Right cardiac atrium (tissue), 5 donors: ENCODE measurements at places on chromosomes 12 and 14. TPM values are rescaled to one million over a fixed set of nuclear protein-coding genes. Genes with fewer than 3 reads are reported as not detected.

- DNase-seq: no peak
These were observed 13.9 kb downstream of the PNMA1 start for GRCh38 chr14:73700325-73700724.

The RERGL gene
- 7.6 TPM for polyA plus RNA-seq

The AP5M1 gene
- polyA plus RNA-seq: 16.0 TPM

DNA sequence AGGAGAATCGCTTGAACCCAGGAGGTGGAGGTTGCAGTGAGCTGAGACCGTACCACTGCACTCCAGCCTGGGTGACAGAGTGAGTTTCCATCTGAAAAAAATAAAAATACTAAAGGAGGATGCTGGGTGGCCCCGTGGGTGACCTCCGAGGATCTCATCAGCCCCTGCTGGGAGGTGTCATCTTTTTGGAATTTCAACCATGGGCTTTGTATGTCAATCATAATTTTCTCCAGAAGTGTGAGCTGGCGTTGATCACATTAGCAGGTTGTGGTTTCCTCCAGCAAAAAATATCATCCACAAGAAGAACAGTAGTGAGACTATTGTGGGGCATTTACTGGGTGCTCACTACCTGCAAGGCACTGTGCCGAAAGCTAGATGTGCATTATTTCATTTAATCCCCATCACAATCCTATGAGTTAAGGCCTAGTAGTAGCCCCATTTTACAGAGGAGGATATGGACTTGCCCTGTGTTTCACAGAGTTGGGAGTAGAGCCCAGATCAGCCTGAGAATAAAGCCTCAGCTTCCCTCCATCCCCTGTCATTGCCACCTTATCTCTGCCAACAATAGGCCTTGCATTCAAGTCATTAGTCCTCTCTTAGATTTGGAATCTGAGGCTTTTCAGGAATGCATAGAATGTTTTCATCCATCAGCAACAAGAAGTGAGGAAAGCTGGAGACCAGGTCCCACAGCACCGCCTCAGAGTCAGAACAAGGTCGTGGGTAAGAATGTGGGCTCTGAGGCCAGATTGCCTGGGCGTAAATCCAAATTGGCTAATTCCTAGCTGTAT, 39.8 kb downstream of the SVOP start:
- DNase-seq: peak; percentile 57

DNA sequence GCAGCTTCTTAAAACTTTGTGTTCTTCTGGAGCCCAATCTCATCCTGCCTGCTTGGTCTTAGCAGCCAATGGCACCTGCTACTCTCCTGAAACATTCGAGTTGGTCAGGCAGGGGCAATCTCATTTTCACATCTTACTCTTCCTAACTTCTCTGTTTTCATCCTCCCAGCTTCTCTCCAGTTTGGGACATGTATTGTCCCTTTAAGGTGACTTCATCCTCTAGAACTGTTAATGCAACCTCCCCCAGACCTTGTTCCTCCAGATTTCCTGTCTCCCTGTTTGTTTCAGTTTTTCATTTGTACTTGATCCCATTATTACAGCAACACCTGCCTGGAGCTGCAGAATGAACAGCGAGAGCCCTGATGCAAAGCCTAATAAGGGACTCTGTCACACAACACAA, 31.3 kb downstream of the SERPINA11 start:
- no peak for DNase-seq

DNA sequence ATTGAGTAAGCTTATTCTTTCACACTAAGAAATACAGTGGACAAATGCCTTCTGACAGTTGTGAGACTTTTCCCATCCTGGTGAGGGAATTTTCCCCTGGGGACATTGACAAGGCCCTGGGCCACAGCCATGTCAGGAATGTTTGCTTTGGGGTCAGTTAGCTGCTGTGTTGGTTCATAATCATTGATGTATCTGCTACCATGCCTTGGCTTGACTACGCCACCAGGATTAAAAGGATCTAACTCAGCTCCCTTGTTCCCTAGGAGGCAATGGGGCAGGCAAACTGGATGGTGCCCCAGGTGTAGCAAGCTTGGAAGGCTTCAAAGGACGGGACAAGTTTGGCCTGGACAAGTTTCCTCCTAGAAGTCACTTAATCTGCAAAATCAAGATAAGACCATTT, 3.1 kb upstream of the CCDC88C start:
- DNase-seq: no peak

DNA sequence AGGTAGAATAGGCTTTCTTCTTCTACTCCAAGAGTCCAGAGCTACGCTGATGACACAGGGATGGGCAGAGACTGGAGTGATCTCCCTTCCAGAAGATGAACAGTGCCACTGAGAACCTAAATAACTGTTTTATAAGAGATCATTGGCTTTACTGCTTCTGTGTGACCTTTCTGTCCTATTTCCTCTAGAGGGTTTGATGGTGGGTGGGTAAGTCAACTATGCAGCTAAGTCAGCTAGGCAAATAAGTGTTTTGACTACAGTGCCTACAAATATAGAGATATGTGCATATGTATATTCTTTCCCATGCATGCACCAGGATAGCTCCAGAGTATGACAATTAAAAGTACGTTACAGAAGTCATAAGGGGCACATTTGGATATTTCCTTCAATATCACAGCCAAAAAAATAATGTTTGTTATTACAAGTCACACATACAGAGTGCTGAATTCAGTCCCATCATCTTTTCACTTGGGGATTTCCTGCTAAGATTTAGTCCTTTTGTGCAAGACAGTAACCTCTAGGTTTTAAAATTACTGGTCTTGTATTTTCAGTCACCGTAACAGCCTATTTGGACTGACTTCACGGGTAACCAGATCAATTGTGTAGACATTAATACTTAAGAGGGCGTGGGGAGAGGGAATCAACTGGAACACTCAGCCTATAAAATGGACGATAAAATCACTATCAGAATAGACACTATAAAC, 412.6 kb upstream of the SOX5 start:
- DNase-seq: no peak

GRCh38 chr14:68245146-68246073, 425.8 kb downstream of the RAD51B start:
- DNase-seq: peak; percentile 38

GRCh38 chr14:35826952-35827416, 846 bp downstream of the BRMS1L start:
- DNase-seq: no peak

DNA sequence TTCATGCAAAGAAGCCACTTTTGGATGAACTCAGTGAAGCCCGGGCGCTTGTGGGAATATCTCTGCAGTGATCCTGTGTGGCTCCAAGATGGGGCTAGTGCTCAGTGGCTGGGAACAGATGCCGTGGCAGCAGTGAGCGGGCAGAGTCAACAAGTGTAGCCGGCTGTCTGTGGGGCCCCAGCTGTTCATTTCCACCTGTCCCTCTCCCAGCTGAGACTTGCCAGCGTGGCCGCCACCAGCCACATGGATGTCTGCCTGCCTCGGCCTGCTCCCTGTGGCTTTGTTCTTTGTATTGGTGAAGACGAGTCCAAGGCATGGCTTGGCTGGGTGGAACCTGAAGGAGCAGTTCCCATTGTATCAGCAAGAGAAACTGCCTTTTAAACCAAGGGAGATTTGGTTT, 77.3 kb downstream of the NOS1 start:
- DNase-seq: no peak

The SERPINA3 gene
- 114 TPM for polyA plus RNA-seq

- no peak for DNase-seq
These were observed 11.1 kb downstream of the EPS8 start for GRCh38 chr12:15778126-15778525.

The DPY19L2 gene
- 28.1 TPM for polyA plus RNA-seq

The BBS10 gene
- polyA plus RNA-seq: 7.2 TPM

The NDRG2 gene
- polyA plus RNA-seq: 351 TPM

- peak; percentile 88 for DNase-seq
These were observed at the start of gene INF2 for GRCh38 chr14:104689109-104689880. Gene INF2, plus strand, starts transcription at chr14:104689618. Its CDS starts 11,748 bp downstream, at chr14:104701366.

- DNase-seq: no peak
These were observed 69.8 kb downstream of the CAPZA3 start for GRCh38 chr12:18807714-18808113.

- peak; percentile 73 for DNase-seq
These were observed 86.6 kb downstream of the KDM2B start for GRCh38 chr12:121494093-121494787.

GRCh38 chr14:39682582-39682981, 250.3 kb upstream of the FBXO33 start:
- no peak for DNase-seq

- no peak for DNase-seq
These were observed 1.4 kb upstream of the M6PR start for GRCh38 chr12:8950702-8951478.

DNA sequence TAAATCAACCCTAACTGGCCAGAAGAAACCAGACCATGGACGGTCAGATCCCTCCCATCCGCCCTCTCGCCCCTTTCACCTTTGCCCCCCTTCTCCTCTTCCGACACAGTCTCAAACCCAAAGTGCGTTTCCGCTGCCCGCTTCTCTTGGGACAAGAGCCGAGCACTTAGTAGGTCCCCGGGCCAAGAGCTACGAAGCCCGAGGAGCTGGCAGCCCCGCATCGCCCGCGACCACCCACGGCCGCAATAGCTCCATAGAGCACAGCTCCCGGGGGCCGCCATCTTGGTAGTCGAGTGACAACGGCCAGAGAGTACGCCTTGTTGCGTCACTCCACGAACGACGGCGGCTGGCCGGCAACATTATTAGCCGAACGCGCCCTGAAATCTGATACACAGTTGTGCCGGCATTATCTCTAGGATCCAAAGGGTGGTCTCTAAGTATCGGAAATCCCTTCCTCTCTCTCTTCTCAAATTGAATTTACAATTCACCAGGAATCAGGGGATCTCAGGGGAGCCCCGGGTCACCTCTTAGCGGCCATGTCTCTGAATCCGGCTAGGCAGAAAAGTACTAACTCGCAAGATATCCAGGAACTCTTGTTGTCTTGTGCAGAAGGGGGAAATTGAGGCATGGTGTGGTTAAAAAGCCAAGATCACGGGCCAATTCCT, at the start of gene COQ5:
TSS of gene COQ5 (minus strand) at position 298 of the 665 bp plus-strand sequence. CDS start at position 281, 17 bp downstream.
- DNase-seq: peak; percentile 89

The PARPBP gene
- polyA plus RNA-seq: 0.43 TPM

DNA sequence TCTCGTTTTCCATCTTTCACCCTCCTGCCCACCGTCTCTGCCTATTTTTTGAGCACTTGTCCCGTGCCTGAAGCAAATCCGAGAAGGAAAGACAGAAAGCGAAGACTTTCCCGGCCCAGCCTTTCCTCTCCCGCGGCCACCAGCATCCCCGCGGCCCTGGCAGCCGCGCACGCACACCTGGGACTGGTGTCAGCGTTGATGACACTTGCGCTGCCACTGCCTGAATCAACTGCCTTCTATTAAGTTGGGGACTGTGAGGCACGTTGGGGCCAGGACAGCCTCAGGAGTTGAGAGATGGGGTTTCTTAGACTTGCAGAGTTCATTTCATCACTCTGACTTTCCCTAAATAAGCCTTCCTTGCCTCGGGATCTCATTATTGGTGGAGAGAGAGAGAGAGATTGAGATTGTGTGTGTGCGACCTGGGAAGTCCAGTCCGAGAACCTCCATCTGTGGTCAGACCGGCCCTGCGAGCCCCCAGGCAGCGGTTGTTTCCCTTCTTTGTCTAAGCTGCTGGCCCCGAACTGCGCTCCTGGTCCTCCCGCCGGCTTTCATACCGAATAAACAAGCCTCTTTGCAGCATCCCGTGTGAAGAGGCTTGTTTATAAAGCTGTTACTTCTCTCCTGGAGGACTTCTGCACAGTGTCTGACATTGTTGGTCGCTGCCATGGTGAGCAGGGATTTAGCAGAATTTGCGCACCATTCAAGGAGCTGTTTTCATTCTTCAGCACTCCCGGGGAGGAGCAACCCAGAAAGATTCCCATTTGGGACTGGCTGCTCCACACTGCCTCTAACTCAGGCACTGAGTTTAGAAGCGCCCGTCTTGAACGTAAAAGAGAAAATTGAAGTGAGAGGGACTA, 1.5 kb downstream of the PDZRN4 start:
- DNase-seq: peak; percentile 46

DNA sequence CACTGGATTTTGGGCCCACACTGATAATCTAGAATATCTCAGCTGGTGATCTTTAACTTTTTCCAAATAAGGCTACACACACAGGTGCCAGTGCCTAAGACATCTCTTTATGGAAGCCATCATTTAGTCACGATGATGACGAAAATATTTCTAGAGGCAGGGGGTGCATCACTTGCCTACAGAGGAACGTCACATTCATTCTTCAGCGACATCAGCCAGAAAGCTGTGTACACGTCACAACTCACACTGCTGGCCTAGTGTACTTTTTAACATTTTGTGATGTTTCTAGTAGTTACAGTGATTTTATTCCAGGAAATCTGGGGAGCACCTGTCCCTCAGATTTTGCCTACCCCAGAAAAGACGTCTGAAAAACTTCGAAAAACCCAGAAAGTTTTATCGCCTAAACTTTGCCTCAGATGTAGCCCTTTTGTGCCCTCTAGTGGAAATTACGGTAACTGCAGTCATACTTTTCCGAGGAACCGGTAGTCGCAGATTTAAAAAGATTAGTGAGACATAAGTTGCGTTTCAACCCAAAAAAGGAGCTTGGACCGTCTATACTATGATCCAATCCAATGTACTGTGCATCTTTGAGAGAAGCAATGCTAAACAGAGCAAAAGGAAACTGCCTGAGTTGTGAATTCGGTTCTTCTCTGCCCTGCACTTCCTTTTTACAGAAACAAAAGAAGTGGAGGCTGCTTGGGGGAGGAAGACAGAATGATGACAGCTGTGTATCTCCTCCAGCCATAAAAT, 64.3 kb upstream of the STON2 start:
- peak; percentile 9 for DNase-seq

DNA sequence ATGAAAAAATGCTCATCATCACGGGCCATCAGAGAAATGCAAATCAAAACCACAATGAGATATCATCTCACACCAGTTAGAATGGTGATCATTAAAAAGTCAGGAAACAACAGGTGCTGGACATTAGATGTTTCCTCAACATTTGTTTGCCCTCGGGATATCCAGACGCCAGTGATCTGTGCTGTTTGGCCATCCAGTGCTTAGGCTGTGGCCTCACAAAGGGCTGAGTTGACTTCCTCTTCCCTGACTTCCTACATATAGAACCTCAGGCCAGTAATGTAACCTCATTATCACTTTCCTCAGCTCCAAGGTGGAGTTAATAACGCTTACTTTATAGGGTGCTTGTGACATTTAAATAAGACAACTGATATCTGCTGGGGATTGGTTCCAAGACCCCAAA, 51.8 kb downstream of the SLC15A5 start:
- no peak for DNase-seq

GRCh38 chr12:84913129-84913515, 523 bp upstream of the SLC6A15 start:
- DNase-seq: no peak

DNA sequence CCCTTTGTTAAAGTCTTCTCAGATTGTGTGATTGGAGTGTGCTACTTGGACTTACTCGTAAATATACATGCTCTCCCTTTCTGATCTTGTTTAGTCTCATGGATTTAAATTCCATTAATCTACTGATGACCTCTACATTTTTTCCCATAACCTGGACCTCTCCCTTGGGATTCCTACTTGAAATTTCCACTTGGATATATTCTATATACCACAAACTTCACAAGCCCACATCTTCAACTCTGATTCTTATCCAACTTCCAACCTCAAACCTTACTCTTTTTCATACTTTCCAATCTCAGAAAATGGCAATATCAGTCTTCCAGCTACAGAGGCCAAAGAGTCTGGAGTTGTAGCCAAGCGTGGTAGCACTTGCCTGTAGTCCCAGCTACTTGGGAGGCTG, 49.1 kb upstream of the OTOGL start:
- DNase-seq: no peak

- no peak for DNase-seq
These were observed 92.9 kb downstream of the GCH1 start for GRCh38 chr14:54809767-54810166.

- DNase-seq: no peak
These were observed 153.7 kb downstream of the AACS start for GRCh38 chr12:125218952-125219351.
